Cerebellar nuclear complex (tissue), 1 donor: ENCODE measurements at places on chromosomes 2 and 18.

GRCh38 chr2:8502316-8502715 is 179.5 kb upstream of the ID2 start:
- no peak for DNase-seq

DNA sequence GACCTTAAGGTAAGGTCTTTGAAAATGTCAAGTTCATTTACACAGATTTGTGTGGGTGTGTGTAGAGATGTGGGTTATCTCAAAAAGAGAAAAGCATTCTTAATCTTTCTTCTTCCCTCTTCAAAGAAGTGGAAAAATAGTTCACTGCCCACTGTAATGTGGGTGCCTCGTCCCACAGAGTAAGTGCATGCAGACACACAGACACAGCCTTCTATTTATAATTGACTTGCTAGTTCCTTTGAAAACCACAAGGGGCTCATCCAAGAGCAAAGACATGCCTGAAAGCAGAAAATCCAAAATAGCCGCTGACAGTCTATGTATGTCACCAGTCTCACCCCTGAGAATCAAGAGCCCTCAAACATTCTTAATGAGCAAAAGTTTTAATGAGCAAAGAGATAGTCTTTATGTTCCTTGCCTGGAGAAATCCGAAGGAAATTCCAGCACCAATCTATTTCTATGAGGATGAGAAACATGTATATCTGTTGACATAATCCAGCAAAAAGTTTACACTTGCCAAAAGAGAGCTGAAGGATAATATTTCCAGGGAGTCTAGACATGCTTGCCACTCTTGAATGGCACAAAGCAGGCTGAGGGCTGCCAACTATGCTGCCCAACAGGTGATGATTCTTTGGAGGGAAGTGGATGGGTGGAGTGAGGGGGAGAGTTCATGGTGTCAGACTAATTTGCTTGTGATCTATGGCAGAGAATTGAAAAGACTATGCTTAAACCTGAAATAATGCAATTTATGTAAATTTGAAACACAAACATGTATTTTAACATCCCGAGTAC is 93.9 kb downstream of the ACVR1 start:
- no peak for DNase-seq

DNA sequence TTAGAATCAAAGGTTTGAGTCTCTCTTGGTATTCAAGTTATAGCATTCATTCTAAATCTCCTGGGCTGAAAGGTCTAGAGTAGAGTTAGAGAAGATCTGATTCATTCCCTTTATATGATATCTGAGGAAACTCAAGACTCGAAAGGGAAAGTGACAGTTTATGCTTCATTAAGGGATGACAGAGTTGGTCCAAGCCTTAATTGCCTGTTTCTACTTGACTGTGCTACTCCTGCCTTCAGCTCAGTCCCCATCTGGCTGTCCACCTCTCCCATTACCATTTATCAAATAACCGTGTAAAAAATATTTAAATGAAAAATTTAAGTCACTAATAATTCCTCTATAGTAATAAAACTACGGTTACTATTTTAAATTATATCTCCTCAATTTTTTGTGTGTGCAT is 537.1 kb upstream of the MEX3C start:
- DNase-seq, result no peak

- DNase-seq, result no peak
These were observed 436.0 kb downstream of the METTL4 start for GRCh38 chr18:2135309-2135708.

DNA sequence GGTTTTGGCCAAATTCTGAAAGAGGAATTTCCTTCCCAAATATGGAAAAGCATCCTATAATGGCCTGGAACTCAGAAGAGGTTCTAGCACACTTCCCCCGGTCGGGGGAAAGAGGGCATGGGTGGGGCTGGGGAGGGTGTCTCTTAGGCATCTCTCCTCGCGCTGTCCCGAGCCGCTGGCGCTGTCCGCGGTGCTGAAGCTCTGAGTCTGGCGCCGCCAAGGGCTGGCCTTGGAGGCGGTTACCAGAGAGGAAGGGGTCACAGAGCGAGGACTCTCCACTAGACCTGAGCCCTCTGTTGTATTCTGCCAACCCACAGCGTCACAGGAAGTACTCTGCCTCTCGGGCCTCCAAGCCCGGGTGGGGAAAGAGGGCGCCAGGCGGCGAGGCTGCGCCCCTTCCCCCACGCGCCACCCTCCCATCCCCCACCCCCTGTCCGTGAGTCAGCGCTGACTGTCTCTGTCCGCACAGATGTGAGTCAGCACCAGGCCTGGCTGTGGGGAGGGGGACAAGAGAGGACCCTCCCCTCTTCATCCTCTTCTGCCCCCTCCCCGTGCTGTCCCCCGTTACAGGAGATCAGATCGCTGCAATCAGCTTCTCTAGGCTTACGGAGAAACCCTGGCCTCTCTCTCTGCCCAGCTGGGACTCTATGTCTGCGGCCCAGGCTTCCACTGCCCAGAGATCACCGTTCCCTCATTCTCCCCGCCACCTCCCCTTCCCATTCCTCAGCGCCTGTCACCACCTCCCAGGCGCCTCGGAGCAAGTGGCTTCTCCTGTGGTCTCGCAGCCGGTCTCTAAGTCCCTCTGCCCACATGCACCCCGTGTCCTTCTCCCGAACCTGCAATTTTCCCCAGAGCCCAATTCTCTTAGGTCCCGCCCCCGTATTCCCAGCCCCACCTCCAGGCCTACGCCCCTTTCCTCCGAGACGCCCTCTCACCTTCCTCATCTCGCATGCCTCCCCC is 779 bp downstream of the PTPRN start:
- no peak for DNase-seq
